Vagina (tissue), 2 donors: ENCODE measurements at places on chromosomes 5 and 9.

GRCh38 chr9:129458155-129458661 lies 162.7 kb downstream of the C9orf50 start:
- no peak for DNase-seq

DNA sequence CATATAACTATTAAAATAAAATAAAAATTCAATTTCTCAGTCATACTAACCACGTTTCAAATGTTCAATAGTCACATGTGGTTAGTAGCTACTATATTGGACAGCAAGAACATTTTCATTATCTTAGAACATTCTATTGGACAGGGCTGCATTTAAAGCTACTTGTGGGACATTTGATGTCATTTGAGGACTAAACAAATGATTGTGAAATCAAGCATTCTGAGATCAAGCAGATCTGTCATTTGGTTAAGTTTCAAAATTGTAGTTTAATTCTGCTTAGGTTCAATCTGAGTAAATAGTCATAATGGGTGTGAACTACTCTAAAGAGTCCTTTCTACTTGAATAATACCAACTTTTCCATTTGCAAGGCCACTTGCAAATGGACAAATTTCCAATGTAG lies 226.9 kb upstream of the C9orf72 start:
- DNase-seq: no peak

DNA sequence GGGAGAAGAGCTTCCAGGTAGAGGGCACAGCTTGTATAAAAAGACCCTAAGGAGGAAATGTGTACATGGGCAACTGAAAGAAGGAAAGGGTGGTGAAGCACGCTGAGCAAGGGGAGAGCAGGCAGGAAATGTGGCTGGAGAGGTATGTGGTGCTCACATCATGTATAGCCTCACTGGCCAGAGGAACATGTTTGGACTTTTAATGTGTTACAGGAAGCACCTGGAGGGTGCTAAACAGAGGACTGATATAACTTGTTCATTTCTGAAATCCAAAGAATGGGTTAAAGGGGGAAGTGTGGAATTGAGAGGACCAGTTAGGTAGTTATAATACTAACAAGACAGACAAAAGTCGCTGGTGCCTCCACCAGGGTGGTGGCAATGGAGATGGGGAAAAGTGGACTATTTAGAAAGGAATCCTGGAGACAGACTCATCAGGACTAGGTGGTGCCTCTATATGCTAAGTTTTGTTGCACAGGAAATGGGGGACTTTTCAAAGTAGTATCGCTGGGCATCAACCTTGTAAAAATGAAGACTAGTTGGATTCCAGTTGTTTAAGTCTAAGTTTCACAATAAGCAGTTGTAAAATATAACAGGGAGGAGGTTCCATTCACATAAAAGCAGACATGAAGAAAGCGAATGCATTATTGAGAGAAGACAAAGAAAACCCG lies 63.1 kb upstream of the CD180 start:
- DNase-seq: no peak

GRCh38 chr9:18668944-18669343 lies 195.0 kb downstream of the ADAMTSL1 start:
- DNase-seq: no peak

DNA sequence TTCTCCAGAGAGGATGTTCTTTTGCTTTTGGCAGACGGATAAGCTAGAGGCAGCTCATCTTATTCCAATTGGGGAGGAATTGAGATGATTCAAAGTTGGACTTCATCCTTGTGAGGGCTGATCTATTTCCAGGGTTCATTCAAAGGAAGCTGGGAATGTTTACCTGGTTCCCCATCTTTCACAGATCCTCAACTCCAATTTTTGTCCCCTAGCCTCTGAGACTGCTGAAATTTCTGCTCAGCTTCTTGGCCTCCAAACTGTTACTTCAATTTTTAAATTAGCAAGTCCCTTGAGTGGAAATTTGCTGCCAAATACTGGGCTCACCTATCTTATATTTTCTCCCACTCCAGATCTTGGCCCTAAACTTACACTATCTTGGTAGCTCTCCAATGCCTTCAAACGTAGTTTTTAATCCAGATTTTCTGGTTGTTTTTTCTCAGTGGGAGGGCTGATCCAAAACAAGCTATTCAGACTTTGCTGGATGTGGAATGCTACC lies 93.9 kb upstream of the NEK6 start:
- DNase-seq: no peak
